ENCODE measurements at places on chromosomes 5 and 9. TPM values are rescaled to one million over a fixed set of nuclear protein-coding genes. Genes with fewer than 3 reads are reported as not detected.
A peak's percentile ranks its signal among the peaks of the same experiment; 100 is the strongest.

Gene GRM6
- not detected for total RNA-seq

DNA sequence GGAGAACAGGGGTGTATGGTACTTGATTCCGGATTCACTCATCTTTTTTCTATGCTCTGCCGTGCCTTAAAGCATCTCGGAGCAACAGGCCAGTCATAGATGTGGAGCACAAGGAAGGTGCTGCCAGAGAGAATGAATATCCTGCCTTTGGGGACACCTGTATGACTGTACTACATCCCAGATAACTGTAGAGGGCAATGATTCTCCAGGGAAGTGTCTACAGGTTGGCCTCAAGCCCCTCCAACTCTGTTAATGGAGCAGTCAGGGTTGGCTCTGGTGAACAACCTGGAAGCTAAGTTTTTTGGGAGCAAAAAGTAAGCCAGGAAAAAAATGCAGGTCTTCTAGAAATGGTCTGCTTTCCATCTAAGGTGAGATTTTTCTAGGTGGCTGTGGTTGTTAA is 71.0 kb downstream of the NREP start:
- no peak overlapping the region for H3K27ac ChIP-seq
- no peak overlapping the region for H3K4me3 ChIP-seq
- DNase-seq: peak; percentile 41
- H3K36me3 ChIP-seq: no peaks in the 10 kb centered on the region
- H3K27me3 ChIP-seq: no peaks in the 10 kb centered on the region

- 0 out of 2 replicates have a peak, but pooled peaks cover 5% of the 10 kb centered on the region for H3K27me3 ChIP-seq
- H3K4me1 ChIP-seq: no peaks in the 10 kb centered on the region
- no peak overlapping the region for H3K27ac ChIP-seq
- no peak for DNase-seq
- no peak overlapping the region for H3K4me3 ChIP-seq
These were observed 229.1 kb downstream of the YTHDC2 start for GRCh38 chr5:113742639-113743038.

DNA sequence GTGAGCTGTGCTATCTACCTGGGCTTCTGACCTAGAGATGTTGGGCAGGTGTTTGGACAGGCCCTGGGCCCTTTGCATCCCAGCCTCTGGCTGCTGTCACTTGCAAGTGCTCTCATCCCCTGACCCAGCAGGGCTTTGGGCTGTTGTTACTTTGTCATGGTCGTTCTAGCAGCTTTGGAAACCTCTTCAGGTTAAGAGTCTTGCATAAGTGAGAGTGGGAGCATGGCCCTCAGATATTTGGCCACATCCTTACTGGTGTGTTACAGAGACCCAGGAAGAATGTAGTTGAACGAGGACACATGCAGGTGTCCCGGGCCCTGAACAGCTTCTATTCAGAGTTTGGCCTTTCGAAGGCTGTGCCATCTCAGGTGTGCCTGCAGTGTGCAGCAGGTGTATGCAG is 4.5 kb downstream of the TENT4A start:
- no peak overlapping the region for H3K4me3 ChIP-seq
- H3K27me3 ChIP-seq: no peaks in the 10 kb centered on the region
- H3K27ac ChIP-seq: no peak overlapping the region
- H3K36me3 ChIP-seq: no peaks in the 10 kb centered on the region
- H3K4me1 ChIP-seq: no peaks in the 10 kb centered on the region
- no peak for DNase-seq

DNA sequence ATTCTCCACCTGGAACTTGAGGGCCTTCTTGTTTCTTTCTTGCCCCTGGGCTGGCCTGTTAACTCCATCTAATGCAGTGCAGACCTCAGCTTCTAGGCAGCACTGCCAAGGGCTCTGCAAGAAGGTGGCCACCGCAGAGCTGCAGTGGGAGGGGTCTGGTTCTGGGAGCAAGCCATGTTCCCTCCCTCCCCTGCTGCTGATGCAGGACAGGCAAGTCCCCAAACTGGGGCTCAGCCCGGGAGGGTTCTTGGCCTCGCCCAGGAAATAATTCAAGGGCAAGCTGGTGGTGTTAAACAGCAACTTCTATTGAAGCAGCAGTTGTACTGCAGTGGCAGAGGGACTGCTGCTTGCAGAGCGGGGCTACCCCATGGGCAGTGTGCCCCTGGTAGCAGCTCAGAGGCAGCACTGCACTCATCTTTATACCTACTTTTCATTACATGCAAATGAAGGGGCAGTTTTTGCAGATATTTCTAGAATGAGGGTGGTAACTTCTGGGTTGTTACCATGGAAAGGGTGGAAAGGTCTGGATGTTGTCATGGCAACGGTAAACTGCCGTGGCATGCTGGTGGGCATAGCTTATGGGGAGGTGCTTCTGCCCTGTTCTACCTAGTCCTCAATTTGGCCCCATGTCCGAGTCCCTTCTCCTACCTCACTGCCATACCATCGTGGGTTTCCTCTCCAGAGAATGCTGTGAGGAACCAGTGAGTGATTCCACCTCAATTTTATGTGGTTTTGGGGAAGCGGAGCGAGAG is 82.1 kb downstream of the WDR41 start:
- H3K27me3 ChIP-seq: no peaks in the 10 kb centered on the region
- H3K4me1 ChIP-seq: no peaks in the 10 kb centered on the region
- H3K27ac ChIP-seq: no peak overlapping the region
- no peak overlapping the region for H3K4me3 ChIP-seq
- no peak for DNase-seq

DNA sequence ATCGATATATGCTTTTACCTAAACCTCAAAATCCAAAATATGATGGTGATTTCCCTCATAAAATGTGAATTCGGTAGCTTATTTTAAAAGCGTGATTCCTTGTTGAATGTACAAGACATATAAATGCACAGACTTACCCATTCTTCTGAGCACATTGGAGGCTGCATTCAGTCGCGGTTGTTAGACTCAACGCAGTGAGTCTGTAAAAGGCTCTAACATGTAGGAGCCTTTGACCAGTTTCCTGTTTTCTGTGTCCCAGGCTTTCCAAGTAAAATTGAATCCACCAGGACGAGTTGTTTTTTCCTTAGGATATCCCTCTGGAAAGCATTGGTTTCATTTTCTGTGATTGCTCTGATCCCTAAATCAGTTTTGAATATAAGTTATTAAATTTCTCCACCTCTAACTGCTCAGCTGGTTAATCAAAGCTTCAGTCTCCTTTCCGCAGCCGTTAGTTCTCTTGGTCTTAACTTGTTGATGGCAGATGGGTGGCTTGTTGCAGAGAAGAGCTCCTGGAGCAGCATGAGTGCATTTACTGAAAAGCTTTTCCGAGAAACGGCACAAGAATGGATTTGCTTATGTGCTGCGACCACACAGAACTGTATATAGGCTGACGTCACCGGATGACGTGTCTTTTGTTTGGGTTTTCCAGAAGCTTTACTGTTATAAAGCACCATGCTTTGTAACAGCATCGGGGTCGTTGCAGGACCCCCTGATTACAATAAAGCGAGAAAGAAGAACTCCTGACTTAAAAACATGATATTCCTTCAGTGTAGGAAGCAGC is at the start of gene LRRTM2:
Gene LRRTM2 (minus strand): TSS at position 565 of the 781 bp plus-strand sequence. CDS start 424 bp downstream, at position 141.
- peak within 1 kb of the TSS; percentile 32 for H3K4me3 ChIP-seq
- peak within 1 kb of the TSS; percentile 36 for H3K27ac ChIP-seq
- H3K36me3 ChIP-seq: no peaks in the 10 kb centered on the region
- DNase-seq: peak; percentile 26

Gene PCDHGB7
- 0.91 TPM for total RNA-seq

DNA sequence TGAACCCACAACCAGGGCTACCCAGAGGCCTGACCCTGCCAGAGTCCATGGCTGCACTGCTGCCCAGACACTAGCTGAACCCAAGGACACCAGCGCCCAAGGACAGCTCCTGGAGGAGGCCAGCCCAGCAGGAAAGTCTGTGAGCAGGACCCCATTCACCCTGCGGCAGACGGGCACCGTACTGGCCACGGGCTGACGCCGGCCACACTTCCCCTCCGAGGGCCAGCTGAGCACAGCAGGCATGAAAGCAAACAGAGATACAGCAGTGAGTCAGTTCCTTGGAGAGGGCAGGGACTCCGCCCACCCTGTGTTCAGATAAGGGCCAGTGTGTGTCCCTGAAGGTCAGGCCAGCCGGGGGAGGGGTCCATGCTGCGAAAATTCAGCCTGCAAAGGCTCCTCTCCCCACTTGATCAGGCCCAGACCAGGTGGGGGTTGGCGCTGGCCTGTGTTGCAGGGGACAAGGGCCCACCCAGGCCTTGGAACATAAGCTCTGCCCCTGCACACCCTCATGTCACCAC is 3.2 kb downstream of the RNF208 start:
- H3K4me3 ChIP-seq: no peak overlapping the region
- DNase-seq: no peak
- H3K27ac ChIP-seq: no peak overlapping the region
- H3K4me1 ChIP-seq: peaks cover 8% of the 10 kb centered on the region

DNA sequence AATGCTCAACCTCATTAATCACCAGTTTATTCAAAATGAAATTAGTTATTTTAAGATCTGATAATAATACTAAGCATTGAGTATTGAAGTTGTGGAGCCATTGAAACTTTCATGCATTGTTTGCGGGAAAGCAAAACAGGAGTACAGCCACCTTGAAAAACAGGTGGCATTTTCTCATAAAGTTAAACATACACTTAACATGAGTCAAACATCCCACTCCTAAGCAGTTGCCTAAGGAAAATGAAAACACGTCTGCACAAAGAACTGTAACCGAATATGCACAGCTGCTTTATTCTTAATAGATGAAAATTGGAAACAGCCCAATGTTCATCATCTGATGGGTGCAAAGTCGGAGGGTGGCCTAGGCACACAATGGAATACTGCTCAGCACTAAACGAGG is 177.3 kb downstream of the IRX2 start:
- H3K27me3 ChIP-seq: no peaks in the 10 kb centered on the region
- no peak for DNase-seq
- no peaks in the 10 kb centered on the region for H3K36me3 ChIP-seq
- H3K27ac ChIP-seq: no peak overlapping the region

Gene ISOC1
- total RNA-seq: 123 TPM

Gene ADRB2
- 0.08 TPM for total RNA-seq

Gene ANKRD34B
- total RNA-seq: 2.9 TPM

DNA sequence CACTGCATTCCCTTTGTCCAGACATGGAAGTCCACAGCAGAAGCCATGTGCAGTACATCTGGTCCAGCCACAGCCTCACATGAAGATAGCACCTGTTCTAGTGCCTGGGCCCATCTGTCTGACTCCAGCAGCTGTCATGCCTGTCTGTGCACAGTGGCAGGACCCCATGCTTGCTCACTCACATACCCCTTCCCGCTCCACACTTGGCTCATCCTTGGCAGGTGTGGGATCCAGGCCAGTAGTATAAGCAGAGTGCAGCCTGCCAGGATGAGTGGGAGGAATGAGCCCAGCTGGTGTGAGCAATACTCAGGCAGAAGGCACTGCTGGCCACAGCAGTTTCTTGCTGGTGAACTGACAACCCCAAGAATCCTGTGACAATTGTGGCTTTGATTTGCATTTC is 168.0 kb downstream of the PRDM9 start:
- peak; percentile 41 for DNase-seq
- H3K4me1 ChIP-seq: no peaks in the 10 kb centered on the region
- H3K27me3 ChIP-seq: no peaks in the 10 kb centered on the region
- no peak overlapping the region for H3K4me3 ChIP-seq
- H3K36me3 ChIP-seq: no peaks in the 10 kb centered on the region

Gene ENTREP1
- 0.08 TPM for total RNA-seq

GRCh38 chr5:42621242-42621641 is 135.4 kb upstream of the CCDC152 start:
- no peaks in the 10 kb centered on the region for H3K4me1 ChIP-seq
- H3K27me3 ChIP-seq: no peaks in the 10 kb centered on the region
- H3K36me3 ChIP-seq: no peaks in the 10 kb centered on the region
- H3K4me3 ChIP-seq: no peak overlapping the region
- H3K27ac ChIP-seq: no peak overlapping the region

- DNase-seq: no peak
- H3K27me3 ChIP-seq: no peaks in the 10 kb centered on the region
- no peaks in the 10 kb centered on the region for H3K4me1 ChIP-seq
- H3K27ac ChIP-seq: no peak overlapping the region
These were observed 1242.2 kb upstream of the DMAC1 start for GRCh38 chr9:9041756-9042155.

DNA sequence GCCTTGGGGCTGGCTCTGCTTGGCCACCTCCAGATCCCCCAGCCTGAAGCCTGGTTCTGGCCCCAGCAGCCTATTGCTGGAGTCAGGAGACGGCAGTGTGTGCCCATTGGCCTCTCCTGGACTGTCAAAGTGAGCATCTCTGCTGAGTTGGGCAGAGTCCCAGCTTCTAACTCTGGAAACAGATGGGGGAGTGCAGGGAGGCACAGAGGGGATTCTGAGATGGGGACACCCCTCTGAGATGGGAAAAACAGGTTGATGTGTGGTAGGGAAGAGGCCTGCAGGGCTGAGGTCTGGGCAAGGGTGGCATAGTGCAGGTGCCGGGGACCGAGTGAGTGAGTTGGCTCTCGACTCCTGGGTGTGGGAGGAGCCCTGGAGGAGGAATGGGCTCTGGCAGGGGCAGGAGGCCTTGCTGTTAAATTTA is 27.5 kb downstream of the PHF2 start:
- no peak overlapping the region for H3K27ac ChIP-seq
- no peak for DNase-seq
- no peaks in the 10 kb centered on the region for H3K4me1 ChIP-seq
- H3K4me3 ChIP-seq: no peak overlapping the region
- no peaks in the 10 kb centered on the region for H3K27me3 ChIP-seq
- peaks cover 5% of the 10 kb centered on the region for H3K36me3 ChIP-seq

- DNase-seq: no peak
- H3K4me1 ChIP-seq: peaks cover 9% of the 10 kb centered on the region
- no peaks in the 10 kb centered on the region for H3K27me3 ChIP-seq
- no peaks in the 10 kb centered on the region for H3K36me3 ChIP-seq
- H3K27ac ChIP-seq: no peak overlapping the region
These were observed 26.2 kb upstream of the APC start for GRCh38 chr5:112711436-112711835.

GRCh38 chr5:63726496-63726895 is 235.7 kb downstream of the HTR1A start:
- no peak for DNase-seq
- no peak overlapping the region for H3K27ac ChIP-seq
- H3K4me1 ChIP-seq: no peaks in the 10 kb centered on the region
- H3K36me3 ChIP-seq: no peaks in the 10 kb centered on the region
- no peaks in the 10 kb centered on the region for H3K27me3 ChIP-seq
- H3K4me3 ChIP-seq: no peak overlapping the region

DNA sequence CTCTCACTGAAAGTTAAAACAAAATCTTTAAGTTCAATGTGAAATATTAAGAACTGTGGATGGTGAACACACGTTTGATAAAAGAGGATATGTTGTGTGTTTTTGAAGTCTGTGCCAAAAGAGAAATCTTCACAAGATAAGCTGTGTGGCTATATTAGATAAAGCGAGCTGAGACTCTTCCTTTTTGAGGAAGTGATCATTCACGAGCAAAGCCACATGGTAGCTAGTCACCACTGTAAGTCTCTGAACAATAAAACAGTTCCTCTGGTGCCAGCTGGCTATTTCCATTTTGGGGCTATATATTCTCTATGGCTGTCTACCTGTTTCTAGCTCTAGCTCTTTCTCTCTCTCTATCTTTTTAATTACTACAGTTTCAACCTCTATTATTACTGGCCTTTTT is 1849.2 kb upstream of the C9orf72 start:
- H3K36me3 ChIP-seq: no peaks in the 10 kb centered on the region
- H3K4me3 ChIP-seq: no peak overlapping the region
- H3K27me3 ChIP-seq: no peaks in the 10 kb centered on the region

Measured in SJCRH30 (cell line).